ENCODE measurements at places on chromosomes 7 and 10.

DNA sequence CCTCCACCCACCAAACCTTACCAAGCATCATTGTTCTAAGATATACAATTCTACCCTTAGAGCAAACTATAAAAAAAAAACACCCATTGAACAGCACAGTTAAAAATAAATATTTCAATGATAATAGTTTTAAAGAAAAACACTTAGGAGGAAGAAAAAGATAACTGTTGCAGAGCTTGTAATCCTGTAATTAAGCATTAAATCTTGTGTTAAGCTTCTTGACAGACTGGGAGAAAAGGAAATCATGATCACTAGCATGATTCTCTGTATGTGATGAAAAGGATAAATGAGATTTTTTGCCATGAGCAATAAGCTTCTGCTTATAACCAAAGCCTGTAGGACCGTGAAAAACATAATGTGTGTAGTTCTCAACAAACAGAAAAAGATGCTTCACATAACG lies 289.8 kb downstream of the CACNA2D1 start:
- DNase-seq: no peak

GRCh38 chr7:104883248-104883717 lies 130.7 kb upstream of the KMT2E start:
- peak; percentile 46 for DNase-seq

DNA sequence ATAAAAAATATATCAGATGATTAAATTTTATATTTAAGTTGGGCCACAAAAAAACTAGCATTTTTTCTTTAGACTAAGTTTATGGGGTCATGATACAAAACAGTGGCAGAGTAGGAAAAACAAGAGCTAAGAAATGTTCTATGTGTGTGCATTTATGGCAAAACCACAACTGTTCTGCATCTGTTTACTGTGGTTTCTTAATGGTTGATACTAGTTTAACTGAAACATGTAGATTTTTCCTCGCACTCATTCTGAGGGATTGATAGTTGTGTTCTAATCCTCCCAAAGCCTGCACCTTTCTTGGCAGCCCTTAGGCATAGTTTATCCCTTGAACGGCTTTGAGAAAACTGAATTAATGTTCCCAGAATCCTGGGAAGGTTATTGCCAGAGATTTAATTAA lies 66.6 kb upstream of the PHYHIPL start:
- no peak for DNase-seq

- DNase-seq: no peak
Observed at GRCh38 chr7:5020098-5020497, 25.6 kb upstream of the RBAK start.

DNA sequence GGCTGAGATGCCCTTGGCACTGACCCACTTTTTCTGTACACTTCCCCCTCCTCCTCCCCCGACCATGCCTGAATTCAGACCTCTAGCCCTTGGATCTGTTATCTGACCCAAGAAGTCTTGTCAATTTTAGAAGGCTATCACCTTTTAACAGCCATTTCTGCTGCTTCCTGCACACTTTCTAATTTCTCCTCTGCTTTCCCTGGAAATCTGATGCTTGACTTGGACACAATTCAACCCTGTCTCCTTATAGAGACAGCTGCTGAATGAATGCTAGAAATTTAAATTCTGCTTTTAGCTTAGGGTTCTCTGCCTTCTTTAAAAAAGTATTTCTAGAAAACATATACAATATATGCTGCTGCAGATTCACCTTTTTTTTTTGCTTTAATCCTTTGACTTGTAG lies 417.9 kb upstream of the KLF6 start:
- peak; percentile 88 for DNase-seq

- DNase-seq: no peak
Observed at GRCh38 chr10:11311027-11311426, 293.4 kb downstream of the CELF2 start.

DNA sequence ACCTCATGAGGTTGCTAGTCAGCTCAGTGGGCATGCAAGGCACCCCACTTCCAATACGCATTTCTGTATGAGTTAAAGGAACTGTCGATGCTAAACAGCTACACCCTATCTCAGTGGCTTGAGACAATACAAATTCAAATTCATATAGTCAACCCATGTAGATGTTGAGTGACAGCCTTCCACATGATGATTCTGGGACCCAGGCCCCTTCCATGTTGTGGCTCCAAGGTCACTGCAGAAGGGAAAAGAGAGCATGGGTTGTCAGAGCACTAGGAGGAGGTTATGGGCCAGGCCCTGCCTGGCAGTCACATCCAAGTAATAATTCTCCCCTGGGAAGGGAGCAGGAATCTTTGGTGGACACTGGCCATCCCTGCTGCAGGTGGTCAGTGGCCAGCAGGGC lies 28.2 kb downstream of the C10orf105 start:
- no peak for DNase-seq

DNA sequence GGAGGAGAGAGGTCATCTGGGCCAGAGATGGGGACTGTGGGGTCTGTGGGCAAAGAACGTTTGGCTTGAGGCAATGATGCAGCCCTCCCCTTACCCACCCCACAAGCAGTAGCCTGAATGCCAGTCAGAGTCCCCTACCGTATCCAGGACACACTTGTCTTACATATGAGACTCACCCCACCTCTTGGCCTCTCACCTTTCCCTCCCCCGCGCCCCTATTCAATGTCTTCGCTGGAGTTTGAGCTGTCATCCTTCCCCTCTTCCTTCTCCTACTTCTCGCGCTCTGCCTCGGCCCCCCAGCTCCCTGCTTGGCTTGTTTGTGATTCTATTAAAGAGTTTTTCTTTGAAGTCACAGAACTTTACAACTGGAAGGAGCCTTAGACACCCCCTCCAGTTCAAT lies 8.9 kb downstream of the PRRT4 start:
- no peak for DNase-seq

GRCh38 chr7:1704811-1705738 lies 35.0 kb downstream of the ELFN1 start:
- DNase-seq: no peak

GRCh38 chr7:151412318-151412717 lies 2.5 kb upstream of the WDR86 start:
- DNase-seq: no peak

DNA sequence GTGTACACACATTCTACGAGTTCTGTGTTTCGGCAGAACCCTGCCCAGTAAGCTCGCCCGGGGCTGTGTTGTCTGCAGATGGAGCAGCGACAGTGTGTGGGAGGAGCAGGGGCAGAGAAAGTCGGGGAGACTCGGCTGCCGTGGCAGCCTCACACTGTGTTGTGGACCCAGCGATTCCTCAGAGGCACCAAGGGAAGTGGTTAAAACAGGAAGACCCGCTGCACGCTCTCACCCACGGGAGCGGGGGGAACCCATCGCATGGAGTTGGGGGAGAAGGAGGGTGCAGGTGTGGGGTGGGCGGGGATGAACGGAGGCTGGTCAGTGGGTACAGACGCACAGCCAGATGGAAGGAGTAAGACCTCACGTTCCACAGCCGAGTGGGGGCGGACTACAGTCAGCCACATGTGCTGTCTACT lies 250.2 kb downstream of the ELFN1 start:
- DNase-seq: no peak

DNA sequence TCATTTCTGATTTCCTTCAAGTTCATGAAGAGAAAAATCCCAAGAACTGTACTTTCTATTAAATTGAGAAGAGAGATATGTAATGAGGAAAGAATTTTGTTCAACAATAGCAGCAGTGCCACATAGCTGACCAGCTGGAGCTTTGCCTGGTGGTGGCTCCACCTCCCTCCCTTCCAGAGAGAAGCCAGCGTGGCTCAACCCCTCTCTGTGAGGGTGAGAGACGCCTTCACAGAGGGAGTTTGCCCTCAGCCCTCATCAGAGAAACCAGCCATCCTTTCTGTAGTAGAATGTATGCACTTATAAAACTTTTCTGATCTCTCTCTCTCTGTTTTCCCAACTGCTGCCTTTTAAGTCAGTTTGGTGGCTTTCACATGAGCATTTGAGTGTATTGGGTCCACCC lies 20.5 kb upstream of the COL1A2 start:
- DNase-seq: peak; percentile 96

- DNase-seq: no peak
Observed at GRCh38 chr7:38801786-38802185, 107.2 kb downstream of the VPS41 start.

- no peak for DNase-seq
Observed at GRCh38 chr7:70036695-70037094, 438.4 kb downstream of the AUTS2 start.

DNA sequence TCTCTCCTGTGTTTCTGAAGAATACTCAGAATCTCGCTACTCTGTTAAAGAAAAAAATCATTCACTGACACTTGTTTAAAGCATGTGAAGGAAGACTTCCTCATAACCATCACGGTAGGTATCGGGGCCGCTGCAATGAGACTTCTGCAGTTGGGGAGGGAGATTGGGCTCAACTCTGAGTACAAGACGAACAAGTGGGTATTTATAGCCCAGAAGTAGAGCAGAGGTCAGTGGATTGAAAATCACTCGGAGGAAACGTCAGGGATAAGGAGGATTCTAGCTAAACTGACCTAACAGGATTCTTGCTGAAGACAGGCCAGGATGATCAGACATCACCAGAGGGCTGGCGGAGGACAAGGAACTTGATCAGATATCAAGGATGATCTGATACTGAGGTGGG lies 33.3 kb downstream of the ITPRIP start:
- DNase-seq: peak; percentile 11

DNA sequence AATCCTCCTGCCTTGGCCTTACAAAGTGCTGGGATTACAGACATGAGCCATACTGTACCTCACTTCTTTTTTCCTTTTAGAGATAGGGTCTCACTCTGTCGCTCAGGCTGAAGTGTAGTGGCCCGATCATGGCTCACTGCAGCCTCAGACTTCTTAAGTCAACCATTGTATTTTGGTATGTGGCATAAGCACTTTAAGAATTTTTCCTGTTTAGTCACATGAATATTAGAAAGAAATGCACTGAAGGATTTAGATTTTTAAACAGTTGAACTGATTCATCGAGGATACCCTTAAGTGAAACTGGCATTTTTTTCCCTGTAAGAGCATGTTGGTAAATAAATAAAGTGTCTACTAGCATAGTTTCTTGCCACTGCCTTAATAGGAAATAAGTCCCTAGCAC lies 319.3 kb upstream of the CACNA2D1 start:
- DNase-seq: no peak

- DNase-seq: no peak
Observed at GRCh38 chr7:139041378-139042085, 5.7 kb upstream of the ZC3HAV1L start.

DNA sequence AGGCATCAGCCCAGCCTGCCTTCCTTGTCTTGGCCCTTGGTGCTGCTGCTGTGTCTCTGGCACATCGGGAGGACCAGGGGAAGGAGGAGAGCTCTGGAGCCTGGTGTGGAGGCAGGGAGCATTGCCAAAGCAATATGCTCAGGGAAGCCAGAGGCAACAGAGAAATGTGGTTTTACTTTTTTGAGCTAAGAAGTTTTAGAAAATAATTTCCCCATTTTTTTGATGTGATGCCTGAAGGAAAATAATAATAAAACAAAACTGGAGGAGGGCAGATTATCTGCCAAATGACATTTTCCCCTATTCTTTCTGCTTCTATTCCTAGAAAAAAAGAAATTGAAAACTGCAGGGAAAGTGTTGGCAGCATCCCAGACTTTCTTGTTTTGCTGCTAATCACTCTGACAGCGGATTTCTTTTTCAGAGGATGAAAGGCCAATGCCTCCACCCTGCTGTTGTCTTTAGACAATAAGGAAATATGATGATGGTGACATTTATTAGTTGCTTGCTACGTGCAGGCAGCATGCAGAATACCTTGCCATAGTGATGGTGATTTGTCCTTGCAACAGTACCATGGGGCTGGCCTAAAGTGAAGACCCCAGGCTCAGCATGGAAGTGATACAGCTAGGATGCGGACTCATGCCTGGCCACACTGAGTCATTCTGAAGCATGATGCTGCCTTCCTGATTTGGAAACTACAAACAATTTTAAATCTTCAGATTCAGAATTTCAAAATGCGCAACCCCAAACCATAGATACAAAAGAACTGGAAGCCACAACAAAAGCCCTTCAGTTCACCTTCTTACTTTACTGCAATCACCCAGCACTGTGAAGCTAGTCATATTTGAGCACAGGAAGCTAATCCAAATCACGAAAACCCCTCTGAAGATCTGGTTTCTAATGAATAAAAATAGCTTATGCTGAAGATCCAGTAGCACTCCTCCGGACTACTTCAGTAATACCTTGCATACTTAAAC lies 260.2 kb upstream of the TMEM72 start:
- DNase-seq: peak; percentile 84

DNA sequence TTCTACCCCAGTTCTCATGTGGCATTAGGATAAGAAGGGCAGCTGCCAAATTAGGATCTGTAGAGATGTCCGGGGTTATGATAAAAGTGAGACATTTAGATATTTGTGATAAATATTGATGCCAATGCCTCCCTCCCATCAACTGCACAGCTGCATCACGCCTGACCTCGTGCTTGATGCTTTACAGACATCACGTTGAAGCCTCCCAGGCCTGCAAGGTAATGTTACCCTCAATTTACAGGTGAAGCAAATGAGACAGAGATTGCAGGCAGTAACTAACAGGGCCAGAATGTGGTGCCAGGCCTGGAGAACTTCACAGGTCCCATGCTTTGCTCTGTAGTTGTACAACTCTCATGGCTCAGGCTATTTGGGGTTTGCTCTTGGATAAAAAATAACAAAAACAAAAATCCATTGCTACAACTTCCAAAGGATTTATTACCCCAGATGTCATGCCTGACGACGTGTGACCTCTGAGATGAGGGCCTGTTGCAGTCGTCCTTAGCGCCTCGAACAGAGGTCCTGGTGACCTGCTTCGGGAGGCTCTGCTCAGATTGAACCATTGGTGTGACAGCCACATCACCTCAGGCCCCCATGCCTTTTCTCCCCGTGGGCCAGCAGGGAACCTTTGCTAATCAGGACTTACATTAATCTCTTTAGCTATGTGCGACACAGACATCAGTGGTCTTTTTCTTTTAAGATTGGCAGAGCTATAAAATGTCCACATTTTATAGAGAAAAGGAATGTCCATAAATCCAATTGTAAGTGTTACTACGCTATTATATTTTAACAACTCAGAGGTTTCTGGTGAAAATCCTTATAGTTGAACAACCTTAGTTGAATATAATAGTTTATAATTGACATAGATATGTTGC lies 169.3 kb downstream of the ADAM12 start:
- no peak for DNase-seq

- peak; percentile 42 for DNase-seq
Observed at GRCh38 chr7:141460781-141461715, 90.2 kb upstream of the AGK start.
